ENCODE measurements at places on chromosomes 2 and 18.

- no peak for DNase-seq
Observed at GRCh38 chr18:67509741-67510391, 6.7 kb downstream of the DSEL start.

DNA sequence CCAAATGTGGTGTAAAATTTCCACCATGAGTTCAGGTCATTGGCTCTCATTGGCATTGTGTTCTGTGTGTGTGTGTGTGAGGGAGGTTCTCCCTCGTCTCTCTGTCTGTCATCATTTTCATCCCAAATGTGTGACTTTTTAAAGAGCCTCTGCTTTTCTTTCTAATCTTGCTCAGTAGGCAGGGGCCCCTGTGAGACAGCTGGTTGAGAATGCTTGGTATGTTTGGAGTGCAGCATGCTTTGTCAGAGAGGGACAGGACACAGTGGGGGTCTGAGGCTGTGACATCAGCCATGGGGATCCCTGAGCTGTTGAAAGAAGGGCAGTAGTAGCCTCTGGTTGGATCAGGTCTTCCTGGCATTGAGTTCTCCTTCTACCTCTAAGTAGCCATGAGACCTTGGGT is 10.6 kb downstream of the PTPRM start:
- peak; percentile 87 for DNase-seq

GRCh38 chr2:27988718-27989117 is 98.2 kb downstream of the BABAM2 start:
- no peak for DNase-seq

- DNase-seq, result no peak
Observed at GRCh38 chr2:86781363-86781762, 9.3 kb downstream of the CD8A start.

DNA sequence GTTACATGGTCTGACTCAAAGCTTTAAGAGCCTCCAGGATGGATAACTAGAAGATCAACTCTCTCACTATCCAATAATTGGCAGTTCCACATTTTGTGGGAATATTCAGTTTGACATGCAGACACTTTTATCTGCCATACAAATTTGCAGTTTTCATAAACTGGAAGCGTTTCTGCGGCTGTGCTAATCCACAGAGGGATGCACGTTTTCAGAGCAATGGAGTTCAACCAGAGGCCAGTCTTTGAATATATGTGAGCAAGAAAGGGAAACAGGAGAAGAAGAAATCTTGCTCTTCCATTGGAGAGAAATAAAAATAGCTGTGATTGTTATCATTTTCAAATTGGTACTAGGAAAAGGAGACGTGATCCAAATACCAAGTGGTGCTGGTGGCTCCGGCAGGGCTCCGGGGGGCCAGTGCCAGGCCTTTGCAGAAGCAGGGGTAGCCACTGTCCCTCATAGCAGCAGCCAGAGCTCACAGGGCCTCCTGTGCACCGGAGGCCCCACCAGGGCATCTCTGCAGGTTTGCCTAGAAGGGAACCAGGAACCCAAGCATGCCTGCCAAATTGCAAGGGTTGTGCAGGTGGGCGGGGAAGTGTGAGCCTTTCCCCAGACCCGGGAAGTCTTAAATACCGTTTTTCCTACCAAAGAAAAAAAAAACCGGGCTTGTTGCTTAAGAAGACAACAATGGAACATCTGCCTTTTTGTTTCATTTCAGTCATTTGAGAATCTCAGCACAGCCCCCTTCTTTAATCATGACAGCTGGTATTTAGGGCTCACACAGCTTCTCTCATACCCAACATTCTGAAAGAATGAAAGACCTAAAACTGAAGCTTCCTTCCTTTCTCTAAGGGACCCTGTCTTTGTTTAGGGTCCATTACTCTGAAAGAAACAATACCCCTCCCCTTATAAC is 791.1 kb upstream of the SOX11 start:
- no peak for DNase-seq

DNA sequence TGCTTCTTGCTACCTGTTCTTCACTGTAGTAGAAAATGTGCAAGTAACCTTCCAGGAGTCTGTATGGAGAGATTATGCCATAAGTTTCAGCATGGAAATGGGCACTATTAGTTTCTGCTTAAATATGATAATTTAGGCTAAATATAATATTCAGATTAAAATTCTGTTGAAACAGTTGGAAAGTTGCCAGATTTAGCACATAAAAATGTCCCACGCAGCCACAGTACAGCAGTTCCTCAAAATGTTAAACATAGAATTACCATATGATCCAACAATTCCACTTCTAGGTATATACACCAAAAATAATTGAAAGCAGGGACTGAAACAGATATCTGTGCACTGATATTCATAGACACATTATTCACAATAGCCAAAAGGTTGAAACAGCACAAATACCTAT is 121.2 kb downstream of the NRP2 start:
- DNase-seq, result no peak

DNA sequence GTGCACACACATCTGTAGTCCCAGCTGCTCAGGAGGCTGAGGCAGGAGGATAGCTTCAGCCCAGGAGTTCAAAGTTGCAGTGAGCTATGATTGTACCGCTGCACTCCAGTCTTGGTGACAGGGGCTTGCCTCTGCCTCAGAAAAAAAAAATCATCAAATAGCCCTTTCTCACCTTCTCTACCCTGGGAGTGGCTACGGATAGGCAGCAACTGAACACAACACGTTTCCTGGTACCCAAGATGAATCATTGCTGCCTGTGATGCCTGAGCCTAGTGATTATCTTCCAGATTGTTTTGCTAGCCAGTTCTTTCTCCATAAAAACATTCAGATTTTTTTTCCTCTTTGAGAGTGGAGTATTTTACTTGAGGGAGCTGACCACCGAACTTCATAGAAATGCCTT is 13.5 kb downstream of the INPP4A start:
- DNase-seq, result no peak

- peak; percentile 97 for DNase-seq
Observed at GRCh38 chr2:158457826-158458616, 1.3 kb downstream of the PKP4 start.

DNA sequence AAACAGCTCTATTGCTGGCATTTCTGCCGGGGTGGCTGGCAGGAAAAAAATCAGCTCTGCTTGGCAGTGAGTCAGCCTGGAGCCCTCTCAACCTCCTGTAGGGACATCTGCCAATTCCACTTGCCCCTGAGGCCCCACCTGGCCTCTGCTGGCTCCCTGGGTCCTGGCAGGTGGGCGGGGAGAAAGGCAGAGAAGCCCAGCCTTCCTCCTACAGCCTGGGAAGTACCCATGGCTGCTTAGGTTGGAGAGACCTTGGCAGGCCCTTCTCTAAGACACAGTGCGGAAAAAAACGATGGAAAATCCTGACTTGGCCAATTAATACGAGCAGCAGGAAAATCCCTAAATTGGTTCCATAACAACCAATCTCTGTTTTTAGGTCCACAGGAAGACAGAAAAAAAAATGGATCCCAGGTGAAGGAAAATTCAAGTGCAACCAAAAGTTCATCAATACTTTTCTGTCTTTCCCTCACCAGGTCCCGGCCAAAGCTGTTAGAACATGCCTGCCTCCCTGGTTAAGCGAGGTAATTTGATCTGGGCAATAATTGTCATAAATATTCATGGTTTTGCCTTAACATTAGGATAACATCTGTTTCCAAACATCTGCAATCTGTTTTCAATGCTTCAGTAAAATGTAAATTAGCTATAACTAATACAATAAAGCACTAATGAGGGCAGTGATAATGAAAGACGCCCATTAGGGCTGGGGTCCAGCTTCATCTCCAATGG is 245.9 kb downstream of the TFCP2L1 start:
- DNase-seq, result no peak

DNA sequence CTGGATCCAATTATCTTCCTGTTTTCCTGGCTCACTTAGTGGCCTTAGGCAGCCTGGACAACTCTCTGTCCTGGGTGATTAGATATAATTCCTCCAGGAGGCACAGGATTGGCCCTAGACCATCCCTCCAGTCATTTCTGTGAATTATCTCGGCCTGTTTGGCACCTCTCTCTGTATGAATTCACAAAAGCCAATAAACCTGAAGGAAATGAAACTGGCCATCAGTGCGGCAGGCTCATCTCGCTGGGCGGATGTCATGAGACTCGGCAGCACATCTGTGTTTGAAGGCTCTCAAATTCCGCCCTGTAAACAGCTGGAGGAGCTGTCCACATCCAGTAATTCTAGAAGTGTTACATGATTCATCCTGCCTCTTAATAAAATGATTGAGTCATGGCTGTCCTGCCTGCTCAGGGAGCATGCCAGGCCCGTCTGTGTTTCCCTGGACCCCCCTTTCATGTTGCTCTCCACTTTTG is 38.6 kb downstream of the ACOXL start:
- no peak for DNase-seq

GRCh38 chr18:12946549-12947284 is 1.1 kb upstream of the SEH1L start:
- DNase-seq, result peak; percentile 87

GRCh38 chr2:203562268-203562667 is 27.2 kb upstream of the RAPH1 start:
- DNase-seq, result no peak

GRCh38 chr2:8355102-8355859 is 326.6 kb upstream of the ID2 start:
- DNase-seq, result no peak

DNA sequence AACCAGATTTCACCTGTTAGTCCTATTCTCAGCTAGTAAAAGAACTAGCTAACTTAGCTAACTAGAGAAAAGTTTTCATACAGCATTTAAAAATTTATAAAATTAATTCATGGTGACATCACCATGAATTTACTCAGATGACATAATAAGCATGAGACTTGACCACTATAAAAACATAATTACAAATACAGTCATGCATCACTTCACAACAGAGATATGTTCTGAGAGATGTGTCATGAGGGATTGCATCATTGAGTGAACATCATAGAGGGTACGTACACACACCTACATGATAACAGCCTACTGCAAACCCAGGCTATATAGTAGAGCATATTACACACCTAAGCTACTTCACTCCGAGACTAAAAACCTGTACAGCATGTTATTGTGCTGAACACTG is 481.3 kb upstream of the CHAC2 start:
- no peak for DNase-seq

DNA sequence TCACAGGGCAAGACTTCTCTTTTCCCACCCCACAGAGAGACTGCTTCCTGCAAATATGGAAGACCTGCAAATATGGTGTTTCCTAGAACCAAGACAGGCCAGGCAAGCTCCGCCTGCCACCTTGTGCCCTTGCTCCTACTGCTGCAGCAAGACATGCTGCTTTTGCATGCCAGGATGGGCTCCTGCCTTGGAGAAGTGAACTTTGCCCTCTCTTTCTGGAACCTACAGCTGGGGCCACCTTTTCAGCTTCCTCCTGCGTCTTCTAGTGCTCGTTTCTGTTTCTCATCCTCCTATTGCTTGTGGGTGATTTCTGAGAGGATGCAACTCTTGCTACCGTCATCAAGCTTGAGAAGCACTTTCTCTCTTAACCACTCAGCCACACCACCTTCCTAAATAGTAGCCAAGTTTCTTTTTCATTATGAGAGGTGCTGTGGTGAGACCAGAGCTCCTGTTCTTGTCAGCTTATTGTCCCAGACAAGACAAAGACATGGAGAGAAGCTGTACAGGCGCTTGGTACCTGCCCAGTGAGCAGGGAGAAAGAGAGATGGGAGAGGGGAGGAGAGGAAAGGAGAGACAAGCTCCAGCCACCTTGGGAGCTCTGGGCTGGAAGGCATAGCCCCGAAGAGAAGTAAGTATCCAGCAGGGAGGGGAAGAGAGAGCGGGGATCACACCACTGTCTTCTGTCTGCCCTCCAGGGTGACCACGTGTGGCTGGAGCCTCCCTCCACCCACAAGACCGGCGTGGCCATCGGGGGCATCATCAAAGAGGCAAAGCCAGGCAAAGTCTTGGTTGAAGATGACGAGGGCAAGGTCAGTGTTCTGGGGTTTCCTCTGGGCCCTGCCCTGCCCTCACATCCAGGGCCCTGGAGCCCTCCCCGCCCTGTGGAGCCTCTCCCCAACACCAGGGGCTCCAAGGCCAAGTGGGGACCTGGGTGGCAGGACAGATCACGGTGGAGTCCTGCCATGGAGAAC is 28.3 kb downstream of the MYO7B start:
- no peak for DNase-seq

DNA sequence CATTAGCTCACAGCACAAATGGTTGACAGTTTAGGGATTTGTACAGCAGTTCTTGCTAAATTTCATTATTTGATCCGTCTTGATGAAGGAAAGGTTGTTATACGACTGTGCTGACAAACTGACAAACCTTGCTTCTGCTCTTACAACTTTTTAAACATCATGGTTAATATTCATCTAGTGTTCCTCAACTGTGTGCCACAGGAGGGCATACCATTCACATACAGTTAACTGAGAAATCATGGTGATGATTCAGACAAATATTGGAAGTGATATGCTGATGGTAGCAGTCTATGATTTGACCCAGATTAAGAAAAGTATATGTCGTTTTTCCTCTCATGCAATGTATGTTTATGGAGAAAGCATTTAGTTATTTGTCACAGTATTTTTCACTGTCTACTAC is 129.8 kb upstream of the FSIP2 start:
- no peak for DNase-seq

DNA sequence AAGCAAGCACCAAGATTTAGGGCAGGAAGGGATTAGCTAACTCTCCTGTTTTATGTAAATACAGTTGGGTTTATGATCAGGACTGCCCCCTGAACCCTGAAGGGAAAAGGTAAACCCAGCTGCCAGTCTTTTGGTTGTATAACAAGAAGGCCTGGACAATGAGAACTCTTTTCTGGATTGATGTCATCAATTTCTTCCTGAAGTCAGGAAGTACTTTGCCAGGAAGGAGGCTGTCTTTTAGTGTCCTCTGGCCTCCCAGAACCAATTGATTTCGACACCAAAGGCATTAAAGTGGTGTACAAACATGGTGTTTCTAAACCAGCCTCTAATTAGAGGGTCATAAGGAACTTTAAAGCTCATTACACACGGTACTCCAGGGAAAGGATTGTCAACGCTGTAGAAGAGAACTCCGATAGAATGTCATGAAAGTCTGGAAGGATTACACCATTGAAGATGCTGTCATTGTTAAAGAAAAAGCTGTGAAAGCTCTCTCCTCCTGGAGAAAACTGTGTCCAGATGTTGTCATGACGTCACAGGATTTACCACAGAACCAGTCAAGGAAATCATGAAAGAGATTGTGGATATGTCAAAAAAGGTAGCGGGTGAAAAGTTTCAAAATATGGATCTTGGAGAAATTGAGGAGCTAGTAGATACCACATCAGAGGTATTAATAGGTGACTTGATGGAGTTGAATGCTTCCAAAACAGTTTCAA is 78.8 kb downstream of the ANKRD12 start:
- no peak for DNase-seq

Data from ELF-1 (cell line).